Stimulated activated CD4-positive, alpha-beta T cell treated with anti-CD3 and anti-CD28 coated beads, Interleukin-15, amount 100 ng/mL, for 1 hour (primary cell): ENCODE measurements at places on chromosomes 11 and 22.
A peak's percentile ranks its signal among the peaks of the same experiment; 100 is the strongest.

DNA sequence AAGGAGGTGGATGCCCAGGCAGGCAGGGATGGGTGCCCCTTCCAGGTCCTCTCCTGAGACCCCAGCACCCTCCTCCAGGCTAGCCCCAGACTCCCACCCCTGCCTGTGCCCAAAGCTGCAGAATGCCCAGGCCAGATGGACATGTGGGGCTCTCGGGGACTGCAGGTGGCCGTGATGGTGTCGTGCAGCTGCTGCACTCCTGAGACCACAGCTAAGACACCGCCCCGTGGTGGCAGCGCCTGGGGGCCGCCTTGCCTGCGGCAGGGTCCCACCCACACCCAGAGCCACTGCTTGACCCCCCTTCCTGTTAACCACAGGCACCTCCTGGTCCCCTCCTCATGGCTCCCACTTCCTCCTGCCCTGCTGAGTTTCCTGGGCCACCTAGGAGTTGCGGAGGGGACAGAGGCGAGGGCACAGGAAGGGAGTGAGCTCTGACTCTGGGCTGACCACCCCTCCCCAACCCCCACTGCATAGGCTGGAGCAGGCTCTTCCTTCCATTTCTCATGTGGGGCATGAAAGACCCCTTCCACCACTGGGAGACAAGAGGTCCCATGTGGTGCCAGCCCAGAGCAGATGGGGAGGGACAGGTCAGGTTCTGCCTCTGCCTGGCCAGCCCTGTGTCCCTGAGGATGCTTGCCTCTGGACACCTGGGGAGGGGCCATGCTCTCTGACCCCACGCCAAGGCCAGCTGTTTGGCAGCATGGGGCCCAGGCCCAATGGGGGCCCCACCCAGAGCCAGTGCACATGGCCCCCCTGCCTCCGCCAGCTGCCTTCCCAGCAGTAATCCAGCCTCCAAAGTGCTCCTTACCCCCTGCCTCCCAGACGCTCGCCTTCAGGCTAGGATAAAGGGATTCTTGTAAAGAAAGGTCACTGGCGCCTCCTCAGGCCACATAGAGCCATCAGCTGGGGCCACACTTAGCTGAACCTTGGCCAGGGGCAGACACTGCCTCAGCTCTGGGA is 29.3 kb downstream of the OSBPL5 start:
- DNase-seq: no peak

- no peak for DNase-seq
Measured at GRCh38 chr22:45125188-45125587, 38.5 kb upstream of the NUP50 start.

DNA sequence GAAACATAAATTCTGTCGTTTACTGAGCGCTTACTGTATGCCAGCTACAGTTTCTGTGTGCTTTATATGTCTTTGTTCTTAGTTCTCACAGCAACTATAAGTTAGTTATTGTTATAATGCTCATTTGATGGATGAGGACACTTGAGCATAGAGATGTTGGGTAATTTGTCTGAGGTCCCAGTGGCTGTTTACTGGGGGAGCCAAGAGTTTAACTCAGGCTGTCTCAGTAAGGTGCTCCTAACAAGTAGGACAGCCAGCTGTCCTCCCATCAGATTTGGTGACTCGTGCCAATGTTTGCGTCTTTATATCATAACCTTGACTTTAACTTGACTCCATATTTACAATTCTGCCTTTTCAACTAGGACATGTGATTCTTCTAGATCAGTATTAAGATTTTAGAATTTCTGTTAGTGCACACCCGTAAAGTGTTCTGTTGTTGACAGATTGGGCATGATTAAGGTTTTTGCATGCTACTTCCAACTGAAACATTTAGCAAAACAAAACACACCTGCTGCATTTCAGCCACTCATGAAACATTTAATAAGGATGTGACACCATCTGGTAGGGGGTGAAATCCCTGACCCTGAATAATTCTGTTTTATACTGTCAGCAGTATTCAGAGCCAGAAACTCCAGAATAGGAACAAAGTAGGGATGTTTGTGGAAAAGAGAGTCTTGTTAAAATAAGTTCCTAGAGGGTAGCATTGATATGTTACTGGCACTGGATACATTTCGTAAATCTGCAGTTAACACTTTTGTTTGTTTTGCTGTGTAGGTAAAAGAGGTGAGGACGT is 1.9 kb downstream of the REXO2 start:
- DNase-seq: no peak

DNA sequence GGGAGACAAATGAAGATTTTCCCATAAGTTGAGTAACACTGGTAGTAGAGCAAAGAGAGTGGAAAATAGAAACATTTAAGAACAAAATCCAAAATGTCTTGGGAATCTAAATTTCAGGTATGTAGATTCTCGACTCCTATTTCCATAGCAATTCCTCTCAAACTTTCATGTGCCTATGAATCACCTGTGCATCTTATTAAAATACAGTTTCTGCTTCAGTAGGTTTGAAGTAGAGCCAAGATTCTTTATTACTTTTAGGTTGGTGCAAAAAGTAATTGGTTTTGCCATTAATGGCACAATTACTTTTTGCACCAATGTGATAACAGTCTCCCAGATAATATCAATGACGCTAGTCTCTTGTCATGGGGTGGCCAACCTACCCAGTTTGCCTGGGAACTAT is 115.3 kb upstream of the SLC5A12 start:
- no peak for DNase-seq

DNA sequence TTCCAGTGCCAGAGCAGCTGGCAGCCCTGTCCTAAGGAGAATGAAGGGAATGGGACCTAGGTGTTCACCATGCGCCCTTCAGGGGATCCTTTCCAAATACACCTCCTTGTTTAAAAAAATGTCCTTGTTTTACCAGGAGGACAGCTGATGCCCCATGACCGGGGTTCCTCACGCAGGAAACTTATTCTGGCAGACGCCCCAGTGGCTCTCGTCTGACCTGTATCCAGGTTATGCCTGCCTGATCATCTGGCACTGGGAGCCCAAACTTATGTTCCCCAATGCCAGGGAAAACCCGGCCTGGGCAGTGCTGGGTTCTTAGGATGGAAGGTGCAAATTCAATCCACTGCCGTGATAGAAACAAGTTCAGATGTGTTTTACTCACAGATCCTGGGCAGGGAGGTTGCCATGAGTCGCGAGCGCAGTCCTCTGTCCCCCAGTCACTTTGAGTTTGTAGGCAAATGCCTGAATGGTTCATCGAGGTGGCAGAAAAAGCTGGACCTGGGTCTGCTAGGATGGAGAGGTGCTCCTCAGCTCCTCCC is 31.5 kb downstream of the MOV10L1 start:
- no peak for DNase-seq

GRCh38 chr11:61061081-61061826 is 41.0 kb upstream of the CD5 start:
- peak; percentile 70 for DNase-seq

DNA sequence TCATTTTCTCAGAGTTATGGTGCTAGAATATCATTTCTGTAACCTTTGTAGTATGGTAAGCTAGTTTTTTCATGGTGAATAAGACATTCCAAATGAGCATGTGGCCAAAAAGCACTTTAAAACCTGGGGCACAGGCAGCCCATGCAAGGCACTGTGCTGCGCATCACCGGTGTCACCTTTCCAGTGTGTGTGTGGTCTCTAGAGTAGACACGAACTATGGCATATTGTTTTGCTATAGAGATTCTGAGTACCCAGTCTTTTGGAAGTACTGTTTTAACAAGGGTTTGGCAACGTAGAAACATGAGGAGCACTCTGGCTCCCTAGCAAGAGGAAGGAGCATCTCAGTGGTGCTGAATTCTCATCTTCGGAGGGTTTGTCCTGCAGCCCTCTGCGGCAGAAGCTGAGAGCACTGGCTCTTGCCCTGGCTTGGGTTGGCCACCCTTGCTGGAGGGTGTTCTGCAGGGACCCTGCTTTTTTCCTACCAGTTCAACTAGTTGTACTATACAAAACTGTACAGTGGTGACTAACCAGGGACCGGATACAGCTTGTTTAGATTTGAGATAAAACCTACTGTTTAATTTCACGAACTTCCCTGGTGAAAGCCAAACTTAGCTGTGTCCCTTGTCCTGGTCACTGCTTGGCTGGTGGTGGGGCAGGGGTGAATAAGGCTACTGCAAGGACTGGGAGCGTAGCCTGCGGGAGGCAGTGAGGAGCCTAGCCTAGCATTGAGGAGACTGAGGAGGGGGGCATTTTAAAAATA is 135.7 kb downstream of the ATXN10 start:
- DNase-seq: no peak

GRCh38 chr22:39287076-39287725 is 32.2 kb downstream of the RPL3 start:
- DNase-seq: no peak

GRCh38 chr11:112902361-112903011 is 58.7 kb upstream of the NCAM1 start:
- DNase-seq: no peak

DNA sequence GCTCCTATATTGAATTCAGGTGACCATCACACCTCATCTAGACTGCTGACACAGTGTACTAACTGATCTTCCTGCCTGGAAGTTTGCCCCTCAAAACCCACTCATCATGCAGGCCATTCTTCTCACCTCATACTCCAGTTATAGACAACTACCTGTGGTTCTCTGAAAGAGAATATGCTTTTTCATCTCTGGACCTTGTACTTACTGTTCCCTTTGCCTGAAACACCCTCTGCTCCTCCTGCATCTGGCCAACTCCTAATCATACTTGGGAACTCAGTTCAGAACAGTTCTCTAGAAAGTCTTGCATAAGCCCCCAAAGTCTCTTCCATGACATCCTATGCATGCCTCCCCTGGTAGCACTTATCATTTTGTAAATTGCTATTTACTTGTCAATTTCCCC is 28.2 kb upstream of the P4HA3 start:
- DNase-seq: no peak

DNA sequence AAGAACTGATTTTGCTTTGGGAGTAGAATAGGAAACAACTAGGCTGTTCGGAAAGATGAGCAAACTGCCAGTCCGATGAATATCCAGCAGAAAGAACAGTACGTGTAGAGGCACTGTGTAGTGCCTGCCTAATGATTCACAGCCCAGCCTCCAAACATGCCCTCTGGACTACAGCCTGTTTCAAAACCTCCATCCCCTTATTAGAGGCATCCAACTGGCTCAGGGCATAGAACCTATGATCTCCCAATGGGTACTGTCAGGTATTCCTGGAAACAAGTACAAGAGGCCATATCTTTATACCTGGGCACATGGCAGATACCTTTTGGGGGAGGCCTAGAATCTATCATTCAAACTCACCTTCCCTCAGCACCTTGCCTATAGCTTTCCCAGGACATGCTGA is 4.9 kb downstream of the RRP8 start:
- no peak for DNase-seq

DNA sequence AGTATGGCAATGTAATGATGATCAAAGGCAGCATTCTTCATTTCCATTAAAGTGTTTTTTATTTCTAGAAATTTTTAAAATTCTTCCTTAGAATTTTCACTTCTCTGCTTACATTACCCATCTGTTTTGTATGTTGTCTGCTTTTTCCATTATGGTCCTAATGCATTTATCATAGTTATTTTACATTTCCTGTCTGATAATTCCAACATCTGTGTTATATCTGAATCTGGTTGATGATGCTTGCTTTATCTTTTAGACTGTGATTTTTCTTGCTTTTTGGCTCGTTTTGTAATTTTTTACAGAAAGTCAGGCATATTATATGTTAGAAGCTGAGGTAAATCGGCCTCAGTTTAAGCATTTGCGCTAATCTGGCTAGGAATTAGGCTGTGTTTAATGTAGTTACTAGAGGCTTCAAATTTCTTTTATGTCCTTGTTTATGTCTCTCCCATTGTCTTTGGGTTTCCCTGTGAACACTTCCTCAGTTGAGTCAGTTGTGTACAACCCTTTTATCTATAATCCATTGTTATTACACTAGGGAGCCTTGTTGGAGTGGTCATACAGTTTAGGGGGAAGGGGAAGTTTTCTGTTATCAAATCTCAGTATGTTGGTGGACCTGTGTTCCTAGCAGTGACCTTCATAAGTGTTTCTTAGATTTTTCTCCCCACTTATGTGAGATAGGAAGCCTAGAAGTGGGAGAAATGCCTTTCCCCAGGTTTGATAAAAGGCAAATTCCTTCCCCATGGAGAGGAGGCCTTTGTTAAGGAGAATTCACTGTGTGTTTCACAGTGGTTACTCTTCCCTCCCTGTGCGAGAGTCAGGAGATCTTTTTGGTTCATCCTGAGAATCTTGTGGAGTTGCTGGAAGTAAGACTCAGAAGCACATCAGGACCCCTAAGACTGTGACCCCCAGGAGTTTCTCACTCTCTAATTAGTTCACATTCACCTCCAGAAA is 437.5 kb downstream of the INSC start:
- no peak for DNase-seq

GRCh38 chr11:125982348-125982730 is 36.5 kb downstream of the VSIG10L2 start:
- DNase-seq: no peak

DNA sequence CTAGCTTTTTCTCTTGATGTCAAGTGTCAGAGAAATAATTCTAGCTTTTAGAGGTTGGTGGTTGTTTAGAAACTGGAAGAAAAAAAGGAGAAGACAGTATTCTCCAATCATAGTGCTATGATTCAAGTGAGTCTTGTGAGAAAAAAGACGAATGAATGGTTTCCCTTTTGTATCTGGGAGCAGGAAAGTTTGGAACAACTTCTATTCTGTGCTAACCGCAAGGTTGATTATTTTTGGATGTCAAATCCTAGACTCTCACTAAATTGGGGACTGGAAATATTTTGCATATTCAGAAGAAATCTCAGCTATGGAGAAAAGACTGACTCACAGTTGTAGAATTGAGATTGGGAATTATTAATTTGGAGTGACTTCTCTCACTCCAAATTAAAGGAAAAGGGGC is 69.2 kb downstream of the SYT13 start:
- no peak for DNase-seq

- no peak for DNase-seq
Measured at GRCh38 chr11:121282386-121282785, 10.2 kb upstream of the SC5D start.

DNA sequence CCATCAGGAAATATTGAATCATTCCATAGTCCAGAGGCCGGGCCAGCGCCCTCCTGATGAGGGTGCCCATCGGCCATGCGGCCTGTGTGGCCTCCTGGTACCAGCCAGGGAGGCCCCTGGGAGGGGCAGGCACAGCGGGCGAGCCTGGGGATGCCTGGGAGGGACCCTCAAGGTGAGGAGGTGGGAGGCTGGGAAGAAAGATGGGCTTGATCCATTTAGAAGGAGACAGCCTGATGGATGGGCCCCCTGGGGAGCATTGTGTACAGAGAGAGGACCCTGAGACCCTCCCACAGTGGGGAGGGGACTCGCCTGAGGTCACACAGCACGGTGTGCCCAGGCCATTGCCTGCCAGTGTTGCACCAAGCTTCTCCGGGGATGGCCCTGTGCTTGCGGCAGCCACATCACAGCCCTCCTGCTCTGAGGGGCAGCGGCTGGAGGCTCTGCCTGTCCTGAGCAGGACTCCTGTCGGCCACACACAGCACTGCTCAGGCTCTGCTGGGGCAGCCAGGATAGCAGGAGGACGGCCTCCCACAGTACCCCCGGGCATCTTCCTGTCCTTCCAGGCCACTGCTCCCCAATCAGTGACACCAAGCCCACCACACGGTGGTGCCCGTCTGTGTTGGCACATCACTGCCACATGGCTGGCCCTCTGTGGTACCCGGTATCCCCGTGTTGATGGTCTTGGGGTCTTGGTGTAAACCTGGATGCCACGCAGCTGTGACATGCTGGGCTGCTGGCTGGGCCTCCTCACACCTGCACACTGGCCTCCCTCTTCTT is 290.0 kb downstream of the TBC1D22A start:
- DNase-seq: no peak

GRCh38 chr11:102026217-102026616 is 21.0 kb upstream of the CFAP300 start:
- no peak for DNase-seq

- DNase-seq: peak; percentile 8
Measured at GRCh38 chr22:17303840-17304779, 65.2 kb upstream of the CECR2 start.

- no peak for DNase-seq
Measured at GRCh38 chr11:38718049-38718448, 2120.0 kb upstream of the RAG2 start.
